ENCODE measurements at places on chromosomes 2 and 18.

DNA sequence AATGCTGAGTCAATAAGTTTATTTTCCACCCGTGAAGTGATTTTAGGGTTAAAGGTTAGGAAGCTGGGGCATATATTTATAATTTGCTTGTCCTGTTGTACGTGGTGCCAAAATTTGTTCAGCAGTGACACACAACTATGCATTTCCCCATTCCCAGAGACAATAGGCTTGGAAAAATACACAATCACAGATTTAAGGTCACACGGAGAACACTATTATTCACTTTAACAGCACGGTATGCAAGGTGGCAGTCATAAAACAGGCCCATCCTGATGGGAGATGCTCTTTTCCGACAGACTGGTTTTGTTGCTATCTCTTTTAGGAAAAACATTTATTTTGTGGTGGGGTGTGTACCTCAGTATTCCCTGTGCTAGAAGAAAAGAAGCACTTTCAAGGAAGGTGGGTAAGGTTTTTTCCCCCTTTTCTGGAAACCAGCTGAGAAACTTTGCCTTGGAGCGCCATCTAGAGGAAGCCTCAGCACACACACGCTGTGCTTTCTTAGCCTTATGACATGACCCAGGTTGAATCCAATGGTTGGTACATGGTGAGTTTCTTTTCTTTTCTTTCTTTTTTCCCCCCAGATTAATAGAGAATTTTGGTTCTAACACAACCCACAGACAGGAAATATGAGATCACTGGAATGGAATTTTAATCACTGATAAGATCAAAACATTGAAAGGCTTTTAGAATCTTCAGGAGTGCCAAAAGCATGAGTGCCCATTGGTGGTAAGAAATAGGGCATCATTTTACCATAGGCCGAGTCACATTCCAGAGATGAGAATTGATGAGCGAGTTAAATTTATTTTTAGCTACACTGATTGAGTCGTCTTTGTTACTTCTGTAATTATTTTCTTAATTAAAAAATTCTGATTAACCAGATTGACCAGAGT is 332.1 kb downstream of the AGPS start:
- peak; percentile 13 for DNase-seq

- DNase-seq, result no peak
These were observed 42.2 kb upstream of the MGAT4A start for GRCh38 chr2:98773169-98773568.

GRCh38 chr2:25597881-25598280 is 75.5 kb downstream of the DTNB start:
- DNase-seq, result no peak

DNA sequence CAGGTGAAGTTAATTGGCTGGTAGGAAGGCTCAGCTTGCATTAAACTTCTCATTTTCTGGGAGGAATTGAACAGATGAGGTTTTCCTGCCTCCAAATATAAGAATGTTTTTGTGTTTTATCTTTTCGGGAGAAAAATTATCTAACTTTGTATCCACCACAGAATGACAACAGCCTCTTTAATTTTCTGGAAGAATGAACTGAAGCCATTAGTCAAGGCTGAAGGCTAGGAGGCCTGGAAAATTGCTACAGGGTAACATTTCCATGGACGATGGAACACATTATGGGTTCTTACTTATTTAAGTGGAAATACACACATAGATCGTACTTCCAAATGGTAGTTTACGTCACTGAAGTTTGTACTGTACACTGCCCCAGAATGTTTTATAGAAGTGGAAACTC is 28.0 kb upstream of the ZNF236 start:
- DNase-seq, result no peak

- no peak for DNase-seq
These were observed 136.0 kb upstream of the SERTAD2 start for GRCh38 chr2:64789466-64790320.

DNA sequence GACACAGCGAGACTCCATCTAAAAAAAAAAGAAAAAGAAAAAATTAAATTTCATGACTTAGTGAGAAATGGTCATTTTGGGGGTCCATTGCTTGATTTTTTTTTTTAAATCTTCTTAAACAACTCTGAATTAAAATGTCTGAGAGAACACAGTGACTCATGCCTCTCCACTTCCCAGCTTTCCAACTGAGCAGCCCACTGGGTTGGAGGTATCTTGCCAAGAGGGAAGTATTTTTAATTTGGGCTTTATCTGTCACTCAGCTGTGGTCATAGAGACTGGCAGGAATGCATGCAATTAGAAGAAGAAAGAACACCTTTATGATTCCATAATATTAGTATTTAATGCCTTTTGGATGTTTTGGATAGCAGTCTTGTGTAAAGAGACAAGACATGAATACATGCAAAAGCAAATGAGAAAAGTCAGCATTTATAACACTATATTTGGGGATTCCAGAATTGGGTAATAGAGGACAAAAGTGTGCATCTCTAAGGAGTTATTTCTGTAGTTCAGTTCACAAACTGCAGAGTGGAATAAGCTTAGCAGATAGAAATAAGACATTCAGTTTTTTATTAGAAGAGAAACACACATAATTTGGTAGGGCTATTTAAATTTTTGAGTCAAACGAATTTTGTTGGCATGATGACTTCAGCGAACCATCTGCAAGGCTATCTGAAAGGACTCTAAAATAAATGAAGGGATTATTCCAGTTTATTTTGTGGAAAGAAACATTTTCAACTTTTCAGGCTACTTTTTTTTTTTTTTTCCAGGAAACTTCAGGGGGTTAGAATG is 254.8 kb downstream of the TGIF1 start:
- no peak for DNase-seq

- DNase-seq, result no peak
These were observed 114.4 kb downstream of the CAPN13 start for GRCh38 chr2:30692829-30693275.

DNA sequence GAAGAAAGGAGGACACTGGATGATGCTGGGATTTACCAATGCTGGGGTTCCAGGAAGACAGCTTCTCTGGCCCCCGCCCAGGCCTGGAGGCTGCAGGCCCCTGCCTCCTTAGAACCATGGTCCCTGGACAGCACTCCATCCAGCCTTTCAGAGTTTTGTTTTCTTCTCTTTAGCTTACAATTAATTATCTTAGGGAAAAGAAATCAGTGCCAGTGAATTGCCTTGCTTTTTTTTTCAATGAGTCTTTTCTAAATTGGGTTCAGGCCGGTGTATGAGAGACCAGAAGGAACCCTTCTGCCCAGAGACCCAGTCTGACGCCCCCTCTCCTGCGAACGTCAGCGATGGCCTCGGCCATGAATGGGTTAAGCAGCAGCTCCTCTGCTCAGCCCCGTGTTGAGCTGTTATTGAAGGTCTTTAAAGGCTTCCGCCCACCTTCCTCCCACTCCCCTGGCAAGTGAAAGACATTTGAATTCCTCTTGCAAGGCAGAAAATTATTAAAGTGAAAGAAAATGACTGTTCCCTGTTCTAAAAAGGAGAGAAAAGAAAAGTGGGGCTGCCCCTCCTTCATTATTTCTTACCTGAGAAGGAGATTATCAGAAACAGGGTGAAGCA is 65.7 kb upstream of the CHMP1B start:
- DNase-seq, result no peak

DNA sequence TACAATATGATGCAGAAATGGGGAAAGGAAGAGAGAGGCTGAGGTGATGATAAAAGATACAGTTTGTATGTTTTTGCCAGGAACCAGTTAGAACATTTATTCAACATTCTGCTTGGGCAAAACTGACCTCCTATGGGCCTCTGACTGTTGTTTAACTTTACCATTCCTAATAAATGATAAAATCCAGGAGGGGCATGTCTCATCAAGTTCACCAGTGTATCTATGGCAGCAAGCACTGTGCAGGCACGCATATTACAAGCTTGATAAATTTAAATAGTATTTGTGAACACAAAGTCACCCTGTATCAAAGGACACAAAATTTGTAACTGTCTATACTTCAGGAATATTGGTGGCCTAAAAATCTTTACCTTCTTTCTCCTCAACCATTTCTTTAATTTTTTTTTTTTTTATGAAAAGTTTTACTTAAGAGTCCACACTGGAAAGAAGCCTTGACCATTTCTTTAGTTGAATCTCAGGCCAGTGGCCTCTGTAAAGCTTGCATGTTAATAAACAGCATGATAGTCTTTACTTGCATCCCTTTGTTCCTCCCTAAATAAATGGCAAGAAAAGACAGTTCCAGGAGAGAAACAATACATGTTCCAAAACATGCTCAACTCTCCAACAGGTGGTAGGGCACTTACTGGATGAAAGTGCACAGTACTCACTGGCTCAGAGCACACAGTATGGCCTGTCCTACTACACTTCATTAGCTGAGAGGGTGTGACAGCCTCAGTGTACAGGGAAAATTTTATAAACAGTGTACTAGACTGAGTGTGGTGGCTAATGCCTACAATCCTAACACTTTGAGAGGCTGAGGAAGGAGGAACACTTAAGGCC is 52.3 kb downstream of the SOS1 start:
- DNase-seq, result no peak

DNA sequence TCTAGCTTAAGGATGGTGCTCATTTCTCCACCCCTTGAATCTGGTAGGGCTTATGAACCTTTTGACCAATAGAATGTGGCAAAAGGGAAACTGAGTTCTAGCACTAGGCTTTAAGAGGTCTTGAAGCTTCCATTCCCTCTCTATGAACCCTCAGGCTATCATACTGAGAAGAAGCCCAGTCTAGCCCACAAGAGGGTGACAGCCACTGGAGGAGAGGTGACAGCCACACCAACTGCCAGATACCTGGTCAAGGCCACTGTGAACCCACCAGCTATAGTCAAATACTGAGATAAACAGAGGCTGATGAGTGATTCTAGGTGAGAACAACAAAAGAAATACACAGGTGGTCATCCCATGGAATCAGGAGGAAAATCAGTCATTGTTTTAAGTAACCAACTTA is 37.6 kb downstream of the NCKAP5 start:
- DNase-seq, result no peak

DNA sequence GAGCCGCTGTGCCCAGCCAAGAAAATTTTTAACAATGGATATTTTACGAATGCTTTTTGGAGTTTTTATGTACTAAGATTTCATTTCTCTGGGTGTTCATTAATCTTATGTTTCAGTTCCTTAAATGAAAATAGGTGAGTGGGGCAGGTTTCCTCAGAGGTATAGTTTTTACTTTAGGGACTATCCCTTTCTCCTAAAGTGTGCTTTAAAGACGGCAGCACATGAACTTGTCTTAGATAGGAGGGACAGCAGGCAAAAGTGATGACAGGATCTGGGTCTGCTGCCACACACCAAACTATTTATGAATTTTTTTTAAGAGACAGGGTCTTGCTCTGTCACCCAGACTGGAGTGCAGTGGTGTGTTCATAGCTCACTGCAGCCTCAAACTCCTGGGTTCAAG is 8.0 kb upstream of the REL start:
- no peak for DNase-seq

DNA sequence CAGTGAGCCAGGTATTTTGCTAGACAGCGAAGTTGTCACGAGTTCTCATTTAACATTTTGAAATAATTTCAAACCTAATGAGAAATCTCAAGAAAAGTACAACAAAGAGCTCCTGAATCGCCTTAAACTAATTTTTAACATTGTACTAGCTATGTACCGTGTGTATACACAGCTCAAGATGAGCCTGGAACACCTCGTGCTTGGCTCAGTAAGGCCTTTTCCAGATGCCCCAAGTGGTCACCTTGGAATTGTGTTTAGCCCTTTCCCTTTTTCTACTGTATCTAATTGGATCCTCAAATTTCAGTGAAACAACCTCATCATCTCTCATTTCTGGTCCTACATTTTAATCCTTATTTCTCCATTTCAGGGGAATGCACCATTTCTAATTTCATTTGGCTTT is 7.2 kb downstream of the PTPN4 start:
- no peak for DNase-seq

DNA sequence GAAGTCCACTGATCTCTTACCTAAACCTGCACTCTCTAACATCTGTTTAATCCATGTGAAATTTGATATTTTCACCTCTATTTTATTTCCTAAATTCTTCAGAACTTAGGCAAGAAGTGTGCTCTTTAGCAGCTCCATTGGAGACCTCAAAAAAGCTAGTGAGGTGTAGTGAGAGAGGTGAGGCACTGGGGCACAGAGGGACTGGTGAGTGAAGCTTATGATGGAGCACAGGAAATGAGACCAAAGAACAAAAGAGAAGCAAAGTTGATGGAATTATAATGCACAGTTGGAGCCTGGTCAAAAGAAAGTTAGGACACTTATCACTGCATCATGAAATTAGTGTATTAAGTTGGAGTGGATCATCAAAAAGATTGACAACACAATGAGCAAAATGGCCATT is 1050.7 kb upstream of the NRXN1 start:
- DNase-seq, result no peak

DNA sequence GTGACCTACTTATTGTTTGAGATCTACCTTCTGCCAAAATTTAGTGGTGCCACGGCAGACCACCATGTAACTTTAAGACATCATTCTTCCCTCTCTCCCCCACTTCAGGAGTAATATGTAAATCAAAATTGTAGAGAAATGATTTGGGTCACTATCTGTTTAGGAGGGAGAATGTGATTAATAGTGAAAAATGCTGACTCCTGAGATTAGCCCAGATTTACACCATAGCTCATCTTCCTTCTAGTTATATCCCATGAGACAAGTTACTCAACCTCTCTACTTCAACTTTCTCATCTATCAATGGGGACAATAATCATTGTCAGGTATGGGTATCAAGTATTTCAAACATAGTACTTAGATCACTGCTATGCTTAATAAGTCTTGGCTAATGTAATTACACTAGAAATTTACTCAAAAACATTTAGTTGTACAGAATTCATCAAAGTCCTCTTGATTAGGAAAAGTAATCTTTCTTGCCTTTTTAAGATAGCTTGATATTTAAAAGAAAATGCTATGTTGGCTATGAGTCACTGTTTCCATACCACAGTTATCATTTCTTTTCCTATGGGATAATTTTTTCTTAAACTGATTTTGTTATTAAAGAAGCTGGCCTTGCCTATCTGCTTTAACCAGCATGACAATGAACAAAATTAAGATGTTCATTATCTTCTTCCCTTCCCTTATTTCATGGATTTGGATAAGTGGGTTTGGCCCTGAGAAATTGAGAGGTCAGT is 1038.9 kb upstream of the ZEB2 start:
- no peak for DNase-seq

- no peak for DNase-seq
These were observed 130.5 kb upstream of the NOSTRIN start for GRCh38 chr2:168671932-168672331.

DNA sequence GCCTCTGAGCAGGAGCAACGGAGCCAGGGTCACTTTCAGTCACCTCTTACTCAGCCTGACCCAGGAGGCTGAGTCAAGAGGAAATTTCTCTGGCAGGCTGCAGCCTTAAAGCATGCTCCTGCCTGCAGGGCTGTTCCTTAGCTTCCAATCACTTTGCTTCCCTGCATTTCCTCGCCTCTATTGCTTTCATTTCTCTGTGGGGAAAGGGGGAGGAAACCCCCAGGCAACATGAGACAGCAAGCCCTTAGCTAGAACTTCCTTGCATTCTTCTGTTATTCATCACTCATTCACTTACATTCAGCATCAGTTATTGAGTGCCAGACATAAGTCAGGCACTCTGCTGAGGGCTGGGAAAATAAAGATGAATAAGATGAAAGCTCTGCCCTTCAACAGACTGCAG is 13.0 kb downstream of the XDH start:
- DNase-seq, result peak; percentile 90

GRCh38 chr2:78029392-78029995 is 507.3 kb upstream of the LRRTM4 start:
- DNase-seq, result no peak

- no peak for DNase-seq
These were observed 39.5 kb upstream of the IL1RL1 start for GRCh38 chr2:102271844-102272243.

GRCh38 chr18:34857320-34857719 is 147.2 kb downstream of the DTNA start:
- no peak for DNase-seq

Data from fibroblast of skin of left biceps (primary cell).